Thymus (tissue), 14 donors: ENCODE measurements at places on chromosomes 3 and 15. TPM values are rescaled to one million over a fixed set of nuclear protein-coding genes. Genes with fewer than 3 reads are reported as not detected.

Gene LAMB2
- polyA plus RNA-seq: 102 TPM

DNA sequence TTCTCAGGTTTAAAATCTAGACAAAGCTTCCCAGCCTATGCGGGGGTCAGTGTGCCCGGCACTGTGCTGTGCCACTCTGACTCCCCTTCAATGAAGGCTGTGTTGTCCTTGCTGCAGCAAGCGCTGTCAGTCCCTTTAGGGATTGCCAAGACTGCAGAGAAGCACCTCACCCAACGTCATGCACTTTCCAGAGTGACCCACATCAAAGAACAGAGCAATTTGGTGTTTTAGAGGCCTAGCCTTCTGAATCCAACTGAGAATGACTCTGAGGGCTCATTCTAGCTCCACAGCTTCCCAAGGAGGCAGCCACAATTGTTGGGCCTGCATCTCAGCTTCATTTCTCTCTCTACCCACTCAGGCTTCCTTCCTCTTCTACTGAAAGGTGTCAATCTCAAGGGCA is 26.4 kb downstream of the SLC9A9 start:
- DNase-seq: no peak

Gene CPNE9
- 0.27 TPM for polyA plus RNA-seq

DNA sequence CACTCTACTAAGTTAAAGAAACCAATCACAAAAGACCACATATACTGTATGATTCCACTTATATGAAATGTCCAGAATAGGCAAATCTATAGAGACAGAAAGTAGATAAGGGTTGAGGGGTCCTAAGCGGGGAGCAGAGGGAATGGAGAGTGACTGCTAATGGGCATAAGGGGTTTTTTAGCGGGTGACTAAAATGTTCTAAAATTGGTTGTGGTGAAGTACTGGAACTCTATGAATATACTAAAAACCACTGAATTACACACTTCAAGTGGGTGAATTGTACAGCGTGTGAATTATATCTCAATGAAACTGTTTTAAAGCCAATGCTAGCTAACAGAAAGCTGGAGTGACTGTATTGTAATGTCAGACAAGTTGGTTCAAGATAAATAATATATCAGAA is 33.3 kb downstream of the KPNA1 start:
- DNase-seq: no peak

DNA sequence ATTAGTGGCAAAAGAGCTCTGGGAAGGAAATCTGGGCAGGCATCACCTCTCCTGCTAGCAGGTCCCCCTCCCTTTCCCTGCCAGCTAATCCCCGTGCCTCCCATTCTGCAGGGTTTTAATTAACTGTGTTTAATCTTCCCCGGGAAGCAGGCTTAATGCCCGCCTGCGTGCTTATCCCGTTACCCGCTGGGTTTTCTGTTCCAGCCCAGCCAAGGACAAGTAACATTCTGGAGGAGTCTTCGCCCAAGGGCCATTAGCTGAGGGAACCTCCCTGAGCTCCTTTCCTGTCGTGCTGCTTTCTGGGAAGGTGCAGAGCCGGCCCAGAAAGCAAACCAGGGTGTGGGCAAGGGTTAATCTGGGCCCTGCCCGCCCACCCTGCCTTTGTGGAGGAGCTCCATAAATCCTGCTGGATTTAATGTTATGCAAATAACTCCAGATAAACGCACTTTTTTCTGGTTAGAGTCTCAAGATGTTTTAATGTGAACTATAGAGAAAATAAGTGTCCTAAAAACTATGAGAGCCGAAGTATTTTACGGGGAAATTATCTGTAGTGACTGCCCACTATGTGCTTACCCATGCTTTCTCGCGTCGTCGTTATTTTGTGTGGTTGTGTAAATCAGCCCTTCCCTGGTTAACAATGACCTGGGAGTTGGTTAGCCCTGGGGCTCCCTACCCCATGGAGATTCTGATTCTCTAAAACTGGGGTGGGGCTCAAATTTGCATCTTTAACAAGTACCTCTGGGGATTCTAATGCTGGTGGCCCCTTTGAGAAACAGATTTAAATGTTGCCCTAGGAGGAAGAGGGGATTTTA is 25.9 kb downstream of the TRIM71 start:
- DNase-seq: no peak

DNA sequence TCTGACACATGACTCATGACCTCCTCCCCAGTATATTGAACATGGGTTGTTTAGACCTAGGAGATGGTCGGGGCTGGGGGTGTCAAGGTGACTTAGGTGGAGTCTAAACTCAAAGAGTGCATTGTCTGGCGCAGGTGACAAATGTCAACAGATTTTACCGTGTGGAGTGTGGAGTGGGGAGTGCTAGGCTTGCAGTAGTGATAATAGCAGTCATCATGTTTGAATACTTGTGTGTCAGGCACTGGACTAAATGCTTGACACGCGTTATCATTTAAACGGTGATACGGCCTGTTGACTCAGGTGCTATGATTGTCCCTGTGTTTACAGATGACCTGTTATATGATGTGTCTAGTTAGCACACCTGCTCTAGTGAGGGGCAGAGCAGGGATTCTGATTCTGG is 30.8 kb downstream of the MUC20 start:
- no peak for DNase-seq

GRCh38 chr3:150259526-150260397 is 148.3 kb upstream of the TSC22D2 start:
- no peak for DNase-seq

DNA sequence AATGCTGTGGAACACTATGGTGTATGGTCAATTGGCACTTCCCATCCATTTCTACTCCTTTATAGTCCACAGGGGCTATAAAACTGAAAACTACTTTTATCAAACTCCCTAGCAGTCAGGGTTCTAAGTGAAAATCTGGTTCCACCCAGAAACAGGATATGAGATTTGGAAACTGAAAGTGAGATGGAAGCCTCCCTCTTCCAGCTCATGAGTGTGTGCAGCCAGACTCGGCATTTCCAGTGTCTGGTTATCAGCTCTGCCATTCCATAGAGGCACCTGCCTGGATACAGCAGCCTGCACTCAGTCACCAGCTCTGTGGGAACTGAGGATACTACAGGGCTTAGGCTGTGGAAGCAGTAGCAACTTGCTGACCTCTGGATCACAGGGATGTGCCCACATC is 14.7 kb upstream of the PLA2G4F start:
- no peak for DNase-seq

DNA sequence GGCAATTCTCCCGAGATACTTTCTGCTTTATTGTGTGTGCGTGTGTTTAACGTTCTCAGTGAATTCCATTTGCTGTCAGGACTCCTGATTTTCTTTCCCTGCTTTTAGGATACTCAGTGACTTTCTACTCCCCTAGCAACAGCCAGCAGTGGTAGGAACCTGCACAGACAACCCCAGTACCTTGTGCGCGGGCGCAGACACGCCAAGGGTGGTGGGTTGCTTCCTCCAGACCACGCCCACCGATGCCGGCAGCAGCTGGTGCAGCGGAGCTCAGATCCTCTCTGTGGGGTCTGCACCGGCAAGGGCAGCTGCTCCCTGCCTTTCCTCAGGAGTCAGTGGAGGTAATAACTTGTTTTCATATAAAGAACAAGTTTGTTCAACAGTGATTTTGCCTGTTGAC is 225.1 kb upstream of the NDN start:
- no peak for DNase-seq

DNA sequence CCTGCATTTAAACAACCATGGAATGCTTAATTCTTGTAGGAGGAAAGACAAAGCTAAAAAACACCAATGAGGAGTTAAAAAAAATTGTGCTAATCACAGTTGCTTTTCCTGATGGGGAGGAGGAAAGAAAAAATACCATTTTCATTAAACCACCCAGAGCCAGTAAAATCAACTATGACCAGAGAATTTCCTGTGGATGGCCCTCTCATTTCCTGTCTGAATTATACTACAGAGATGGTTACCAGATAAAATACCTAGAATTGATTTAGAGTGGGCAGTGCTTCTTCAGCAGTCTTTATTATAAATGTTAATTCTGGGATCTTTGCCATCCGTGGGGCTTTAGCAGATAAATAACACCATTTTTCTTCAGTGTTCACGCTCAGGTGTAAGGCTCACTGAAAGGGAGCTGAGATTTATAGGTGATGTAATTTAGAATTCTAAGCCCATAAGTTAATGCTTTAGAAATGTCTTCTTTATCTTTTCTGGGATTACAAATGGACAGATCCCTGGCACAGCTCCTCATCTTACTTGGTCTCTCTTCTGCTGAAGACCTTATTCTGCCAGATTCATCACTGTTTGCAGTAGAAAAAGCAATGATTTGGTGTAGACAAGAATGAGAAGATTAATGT is 37.9 kb downstream of the RETNLB start:
- no peak for DNase-seq

DNA sequence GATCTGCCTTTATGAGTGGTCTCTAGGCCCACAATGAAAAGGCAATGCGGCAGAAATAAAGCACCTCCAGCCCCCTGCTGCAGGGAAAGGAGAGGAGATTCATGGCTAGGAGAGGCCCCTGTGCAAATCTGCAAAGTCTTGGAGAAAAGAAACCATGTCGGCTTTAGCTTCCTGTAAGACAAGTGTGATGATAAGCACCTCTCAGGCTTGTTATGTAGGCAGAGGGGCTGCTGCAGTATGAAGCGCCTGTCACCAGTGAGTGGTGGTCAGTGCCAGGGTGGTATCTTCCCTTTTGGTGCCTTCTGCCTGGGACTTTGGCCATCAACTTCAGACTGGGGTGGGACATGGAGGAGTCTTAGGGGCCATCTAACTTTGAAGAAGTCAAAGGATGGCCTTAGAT is 59.2 kb upstream of the ARHGEF3 start:
- no peak for DNase-seq

Gene PDZRN3
- 3.9 TPM for polyA plus RNA-seq

Gene SAMMSON
- polyA plus RNA-seq: 0.05 TPM

DNA sequence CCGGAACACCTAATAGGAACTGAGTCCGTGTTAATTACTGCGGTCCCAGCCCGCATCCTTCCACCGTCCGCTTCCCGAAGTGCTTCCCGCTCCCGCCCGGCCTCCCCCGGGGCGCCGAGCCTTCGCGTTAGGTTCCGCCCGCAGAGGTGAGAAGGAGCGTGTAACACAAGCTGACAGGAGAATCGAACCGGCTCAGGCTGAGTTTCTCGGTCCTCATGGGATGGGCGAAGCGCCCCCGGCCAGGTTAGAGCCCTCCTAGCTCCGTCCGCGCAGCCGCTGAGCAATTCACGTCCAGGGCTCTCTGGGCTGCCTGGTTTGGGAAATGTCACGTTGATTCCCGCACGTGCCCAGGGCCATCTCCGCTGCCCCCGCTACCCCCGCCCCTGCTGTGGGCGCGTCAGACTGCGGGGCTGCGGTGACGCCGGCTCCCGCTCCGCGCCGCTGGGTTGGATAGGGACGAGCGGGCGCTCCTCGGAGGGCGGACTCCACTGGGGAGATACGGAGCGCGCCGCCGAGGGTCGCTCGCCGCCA is 954 bp downstream of the CLDN11 start:
- no peak for DNase-seq

Gene CCR1
- polyA plus RNA-seq: 14.5 TPM

- no peak for DNase-seq
These were observed 74.3 kb downstream of the MYO1E start for GRCh38 chr15:59298225-59298853.

DNA sequence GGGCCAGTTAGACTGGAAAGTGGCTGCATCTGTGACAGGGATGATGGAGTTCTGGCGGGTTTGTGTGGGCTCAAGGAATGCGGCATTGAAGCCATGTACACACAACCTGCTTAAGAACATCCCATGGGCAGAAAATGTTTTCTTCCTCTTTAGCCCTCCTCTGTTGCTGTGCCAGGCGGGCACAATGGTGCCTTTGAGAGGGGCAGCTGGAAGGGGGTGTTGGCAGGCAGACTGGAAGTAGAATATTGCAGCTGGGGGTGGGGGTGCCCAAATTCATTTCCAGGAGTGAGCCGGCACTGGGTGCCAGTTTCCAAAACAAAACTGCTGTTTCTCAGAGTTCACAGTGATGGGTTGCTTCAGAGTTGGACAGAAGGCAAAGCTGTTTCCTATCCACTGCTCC is 91.8 kb upstream of the ETV5 start:
- no peak for DNase-seq

Gene SLC12A1
- 0.11 TPM for polyA plus RNA-seq

Gene PIERCE2
- 6.0 TPM for polyA plus RNA-seq

DNA sequence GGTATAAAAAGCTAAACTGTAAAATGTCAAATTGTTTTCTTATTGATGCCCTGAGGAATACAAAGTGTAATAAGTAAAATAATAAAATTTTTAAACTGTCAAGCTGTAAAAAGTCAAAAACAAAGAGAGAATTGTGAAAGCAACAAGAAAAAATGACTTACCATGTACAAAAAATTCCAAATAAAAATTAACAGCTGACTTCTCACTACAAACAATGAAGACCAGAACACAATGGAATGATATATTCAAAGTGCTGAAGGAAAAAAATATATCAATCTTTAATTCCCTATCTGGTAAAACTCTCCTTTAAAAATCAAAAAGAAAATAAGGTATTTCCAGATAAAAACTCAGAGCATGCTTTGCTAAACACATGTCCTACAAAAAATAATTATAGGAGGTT is 883.5 kb downstream of the IGSF11 start:
- DNase-seq: no peak

DNA sequence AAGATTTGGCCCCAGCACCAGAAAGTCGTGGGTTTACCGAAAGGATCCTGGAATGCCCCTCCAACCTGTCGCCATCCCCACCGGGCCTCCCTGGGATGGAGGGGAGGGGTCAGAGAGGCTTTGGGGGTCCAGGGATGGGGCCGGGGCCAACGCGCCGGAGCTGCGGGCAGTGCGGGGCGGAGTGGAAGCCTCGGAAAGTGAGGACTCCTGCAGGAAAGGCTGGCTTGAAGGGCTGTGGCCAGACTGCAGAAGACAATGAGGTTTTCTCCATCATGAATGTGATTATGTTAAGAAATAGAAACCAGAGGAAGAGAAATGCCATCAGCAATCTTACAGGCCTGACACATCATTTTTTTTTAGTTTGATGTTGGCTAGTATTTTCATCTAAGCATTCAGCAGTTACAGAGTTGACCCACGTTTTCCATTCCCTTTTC is 738 bp downstream of the YEATS2 start:
- DNase-seq: no peak

DNA sequence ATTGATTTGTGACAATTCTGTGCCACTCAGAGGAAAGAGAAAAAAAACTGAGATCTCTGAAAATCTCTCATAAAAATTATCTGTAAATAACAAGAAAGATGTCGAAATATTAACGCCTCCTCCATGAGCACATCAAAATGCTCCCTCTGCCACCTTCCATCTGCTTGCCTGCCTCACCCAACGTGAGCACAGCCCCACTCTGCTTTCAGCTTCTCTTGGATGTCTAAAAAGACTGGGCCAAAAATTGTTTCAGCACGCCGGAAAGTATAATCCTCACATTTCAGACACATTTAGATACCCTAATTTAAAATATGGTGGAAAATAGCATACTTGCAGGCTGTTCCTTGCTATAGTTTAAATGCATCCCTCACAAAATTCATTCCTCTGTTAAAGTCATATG is 57.1 kb downstream of the ERC2 start:
- DNase-seq: no peak

- DNase-seq: peak; percentile 4
These were observed 397.5 kb upstream of the ATP10A start for GRCh38 chr15:26260517-26261133.

DNA sequence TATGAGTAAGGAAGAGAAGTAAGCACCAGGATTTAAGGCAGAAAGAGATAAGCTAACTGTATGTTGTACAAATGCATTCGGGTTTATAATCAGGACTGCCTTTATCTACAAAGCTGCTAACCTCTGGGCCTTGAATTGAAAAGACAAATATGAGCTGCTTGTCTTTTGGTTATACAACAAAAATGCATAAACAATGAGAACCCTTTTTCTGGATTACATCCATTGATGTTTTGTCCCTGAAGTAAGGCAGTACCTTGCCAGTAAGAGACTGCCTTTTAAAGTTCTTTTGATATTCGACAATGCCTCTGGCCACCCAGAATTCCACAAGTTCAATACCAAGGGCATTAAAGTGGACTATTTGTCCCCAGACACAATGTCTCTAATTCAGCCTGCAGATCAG is 280.7 kb downstream of the ZNF621 start:
- DNase-seq: no peak

Gene SENP8
- polyA plus RNA-seq: 2.7 TPM
